GM12864 (cell line): ENCODE measurements at places on chromosomes 1 and 21.

DNA sequence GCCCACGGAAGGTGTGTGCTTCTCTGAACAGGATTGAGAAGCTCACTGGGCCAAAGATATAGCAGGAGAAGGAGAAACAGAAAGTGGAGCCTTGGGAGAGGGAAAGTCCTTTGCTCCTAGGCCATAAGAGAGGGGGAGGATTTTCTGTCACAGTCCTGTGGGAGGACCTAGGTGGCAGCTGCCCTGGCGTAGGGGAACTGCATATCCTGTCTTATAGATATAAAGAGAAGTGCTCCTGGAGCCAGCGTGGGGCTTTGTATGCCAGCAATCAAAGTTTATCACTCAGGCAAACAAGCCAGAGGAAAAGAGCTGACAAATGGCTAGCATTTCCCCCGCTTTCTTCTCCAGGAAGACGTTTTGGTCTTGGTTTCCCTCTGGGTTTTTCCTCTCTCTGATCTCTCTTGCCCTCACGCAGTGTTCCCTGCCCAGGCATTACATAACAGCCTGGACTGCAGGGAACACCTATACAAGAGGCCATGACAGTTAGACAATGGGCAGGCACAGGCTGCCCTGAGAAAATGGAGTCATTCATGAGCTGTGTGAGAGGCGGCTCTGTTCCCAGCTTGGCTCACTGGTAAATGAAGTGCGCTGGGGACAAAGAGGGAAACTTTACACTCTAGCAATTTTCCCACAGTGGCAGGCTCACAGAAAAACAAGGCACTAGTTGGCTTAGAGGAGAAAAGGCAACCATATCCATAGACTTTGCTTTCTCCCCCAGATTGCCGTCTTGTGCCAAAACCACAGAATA lies 52.5 kb upstream of the ZNF648 start:
- DNase-seq, result no peak

DNA sequence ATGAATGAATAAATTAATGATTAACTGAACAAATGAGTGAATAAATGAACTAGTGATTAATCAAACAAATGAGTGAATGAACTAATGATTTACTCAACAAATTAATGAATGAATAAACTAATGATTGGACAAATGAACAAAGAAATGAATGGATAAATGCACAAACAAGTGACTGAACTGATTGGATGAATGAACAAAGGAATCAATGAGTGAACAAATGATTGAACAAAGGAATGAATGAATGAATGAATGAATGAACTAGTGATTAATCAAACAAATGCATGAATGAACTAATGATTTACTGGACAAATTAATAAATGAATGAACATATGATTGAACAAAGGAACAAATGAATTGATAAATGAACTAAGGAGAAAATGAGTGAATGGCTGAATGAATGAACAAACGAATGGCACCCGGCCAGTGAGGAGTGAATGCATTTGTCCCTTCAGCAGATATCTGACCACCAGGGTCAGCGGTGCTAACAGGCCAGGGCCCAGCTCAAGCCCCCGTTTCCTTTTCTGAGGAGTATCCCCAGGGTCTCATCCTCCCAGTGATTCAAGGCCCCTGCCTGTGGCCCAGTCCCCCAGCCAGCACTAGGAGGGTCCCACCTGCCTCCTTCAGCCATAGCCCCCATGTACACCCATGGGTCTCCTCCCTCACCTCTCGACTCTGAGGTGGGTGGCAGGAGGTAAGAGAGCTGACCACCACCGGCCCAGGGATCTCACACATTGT lies 49.9 kb downstream of the WNT9A start:
- no peak for DNase-seq

DNA sequence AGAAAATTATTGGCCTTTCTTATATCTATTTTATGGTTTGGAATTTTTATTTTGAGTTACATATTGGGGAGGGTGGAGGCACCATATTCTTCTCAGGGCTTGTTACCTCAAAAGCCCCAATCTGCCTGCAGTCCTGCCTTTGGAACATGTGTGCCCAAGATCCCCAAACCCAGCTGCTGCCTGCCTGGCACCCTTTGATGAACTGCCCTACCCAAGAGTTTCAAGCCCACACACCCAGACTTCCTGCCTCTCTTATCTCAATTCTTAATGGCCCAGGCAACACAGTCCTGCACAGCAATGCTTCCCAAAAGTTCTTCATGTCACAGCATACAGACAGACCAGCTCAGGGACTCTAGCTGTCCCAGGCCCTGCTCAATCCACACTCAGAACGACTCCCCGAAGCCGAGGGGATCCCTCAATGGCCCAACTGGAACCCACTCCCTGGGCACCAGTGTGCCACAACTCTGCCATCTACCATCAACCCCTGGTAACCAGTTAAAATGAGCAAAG lies 19.2 kb downstream of the OLFML2B start:
- no peak for DNase-seq

- no peak for DNase-seq
Measured at GRCh38 chr1:41883507-41883906, 35.2 kb downstream of the HIVEP3 start.

- no peak for DNase-seq
Measured at GRCh38 chr1:235622936-235623779, 26.4 kb downstream of the GNG4 start.

GRCh38 chr1:29303201-29304024 lies 67.1 kb downstream of the PTPRU start:
- no peak for DNase-seq

- no peak for DNase-seq
Measured at GRCh38 chr21:33908760-33909159, 6.8 kb downstream of the ATP5PO start.

DNA sequence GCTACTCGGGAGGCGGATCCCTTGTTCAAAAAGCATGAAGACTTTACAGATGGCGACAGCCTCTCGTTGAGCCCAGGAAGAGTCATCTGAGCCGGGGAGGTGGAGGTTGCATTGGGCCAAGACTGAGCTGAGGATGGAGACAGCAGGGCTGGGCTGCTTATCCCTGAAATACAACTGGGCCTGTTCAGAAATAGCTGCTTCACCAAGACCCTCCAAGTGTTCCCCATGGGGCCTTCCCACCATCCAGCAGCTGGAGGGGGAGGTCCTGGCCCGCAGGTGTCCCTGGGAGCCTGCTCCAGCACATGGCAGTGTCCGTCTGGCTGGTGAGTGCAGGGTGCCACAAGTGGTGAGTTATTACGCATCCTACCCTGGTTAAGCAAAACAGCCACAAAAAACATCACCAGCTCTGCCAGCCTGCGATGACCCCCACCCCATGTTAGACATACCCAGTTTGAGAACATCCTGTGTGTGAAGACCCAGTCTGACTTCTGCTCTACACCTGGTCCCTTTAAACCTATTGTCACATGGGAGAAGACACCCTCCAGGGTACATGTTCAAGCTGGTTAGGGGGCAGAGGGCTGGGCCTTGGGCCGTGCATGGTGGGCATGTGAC lies 93.1 kb upstream of the TMPRSS2 start:
- DNase-seq, result no peak

- no peak for DNase-seq
Measured at GRCh38 chr1:226111883-226112261, 49.4 kb downstream of the H3-3A start.

GRCh38 chr1:244974106-244974505 lies 109.8 kb upstream of the HNRNPU start:
- DNase-seq, result no peak

DNA sequence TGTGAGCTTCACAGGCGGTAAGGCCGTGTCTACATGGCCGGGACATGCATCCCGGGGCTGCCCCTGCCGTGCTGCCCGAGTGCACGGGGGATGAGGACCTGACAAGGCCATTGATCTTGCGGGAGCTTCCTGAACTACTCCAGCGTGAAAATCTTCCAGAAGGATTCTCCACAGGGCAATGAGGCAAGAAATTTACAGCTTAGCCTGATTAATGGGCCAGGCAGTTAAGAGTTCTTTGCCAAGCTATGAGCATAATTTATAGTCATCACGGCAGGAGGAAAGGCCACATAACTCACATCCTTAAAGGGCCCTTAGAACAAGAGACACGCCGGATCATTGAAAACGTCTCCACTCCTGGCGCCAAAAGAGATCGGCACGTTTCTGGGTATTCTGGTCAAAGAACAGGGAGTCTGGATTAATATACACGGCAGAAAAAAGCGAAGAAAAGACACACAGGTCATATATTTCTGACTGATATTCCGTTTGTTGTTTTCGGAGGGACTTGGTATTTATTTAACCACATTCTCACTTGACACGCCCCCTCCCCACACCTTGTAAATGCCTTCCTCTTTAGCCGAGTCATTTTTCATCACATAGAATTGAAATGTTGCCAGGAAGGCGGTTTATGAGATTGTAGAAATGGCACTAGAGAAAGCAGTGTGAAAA lies 180.5 kb downstream of the DYRK1A start:
- no peak for DNase-seq

GRCh38 chr1:13700521-13701270 lies 708 bp downstream of the PRDM2 start:
- DNase-seq, result no peak

DNA sequence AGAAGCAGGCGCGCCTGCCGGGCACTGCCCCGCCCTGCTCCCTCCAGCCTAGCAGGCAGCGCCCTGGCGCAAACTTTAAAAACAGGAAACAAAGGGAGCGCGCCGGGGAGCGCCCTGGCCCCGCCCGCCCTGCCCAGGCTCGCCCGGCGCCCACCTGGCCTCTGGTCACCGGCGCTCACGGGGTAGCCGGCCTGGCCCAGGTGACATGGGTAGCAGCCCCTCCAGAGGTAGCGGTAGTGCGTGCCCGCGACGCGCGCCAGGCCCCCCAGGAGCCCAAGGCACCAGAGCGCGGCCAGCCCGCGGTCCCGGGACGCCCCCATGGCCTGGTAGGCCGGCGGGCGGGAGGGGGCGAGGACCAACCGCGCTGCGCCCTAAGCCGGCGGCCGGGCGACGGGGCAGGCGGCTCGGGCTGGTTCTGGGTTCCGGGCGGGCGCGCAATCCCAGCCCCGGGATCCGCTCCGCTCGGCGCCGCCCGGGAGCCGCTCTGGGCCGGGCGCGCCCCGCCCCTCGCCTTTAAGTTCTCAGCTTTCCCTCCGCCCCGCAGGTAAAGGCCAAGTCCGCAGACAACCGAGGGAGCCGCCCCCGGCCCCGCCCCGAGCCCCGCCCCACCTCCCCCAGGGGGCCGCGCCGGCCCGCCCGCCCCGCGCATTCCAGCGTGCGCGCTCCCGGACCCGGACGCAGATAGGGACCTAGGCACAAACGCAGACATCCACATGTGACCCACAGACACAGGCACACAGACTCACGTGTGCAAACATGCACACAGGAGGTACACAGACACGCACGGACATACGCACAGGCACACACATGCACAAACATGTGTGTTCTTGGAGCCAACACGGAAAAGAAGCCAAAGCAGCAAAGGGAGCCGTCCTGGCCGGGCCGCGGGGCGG lies 76.7 kb downstream of the ARHGEF16 start:
- no peak for DNase-seq

DNA sequence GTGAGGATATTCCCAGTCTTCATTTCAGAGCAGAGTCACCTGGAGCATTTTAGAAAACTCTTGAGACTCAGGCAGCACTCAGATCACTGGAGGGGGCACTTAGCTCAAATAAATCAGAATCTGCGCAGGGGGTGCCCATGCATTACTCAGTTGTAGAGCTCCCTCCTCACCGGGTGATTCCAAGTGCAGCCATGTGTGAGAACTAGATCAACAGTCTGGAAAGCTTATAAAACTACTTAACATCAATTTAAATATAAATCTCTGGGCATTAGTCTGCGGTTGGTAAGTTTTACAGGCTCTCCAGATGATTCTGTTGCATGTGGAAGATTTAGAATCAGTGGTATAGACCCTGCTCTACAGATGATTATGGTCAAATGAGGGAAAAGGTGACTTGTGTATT lies 128.6 kb downstream of the ST6GALNAC3 start:
- DNase-seq, result no peak

GRCh38 chr1:86788300-86789206 lies 84.2 kb downstream of the SH3GLB1 start:
- DNase-seq, result no peak

DNA sequence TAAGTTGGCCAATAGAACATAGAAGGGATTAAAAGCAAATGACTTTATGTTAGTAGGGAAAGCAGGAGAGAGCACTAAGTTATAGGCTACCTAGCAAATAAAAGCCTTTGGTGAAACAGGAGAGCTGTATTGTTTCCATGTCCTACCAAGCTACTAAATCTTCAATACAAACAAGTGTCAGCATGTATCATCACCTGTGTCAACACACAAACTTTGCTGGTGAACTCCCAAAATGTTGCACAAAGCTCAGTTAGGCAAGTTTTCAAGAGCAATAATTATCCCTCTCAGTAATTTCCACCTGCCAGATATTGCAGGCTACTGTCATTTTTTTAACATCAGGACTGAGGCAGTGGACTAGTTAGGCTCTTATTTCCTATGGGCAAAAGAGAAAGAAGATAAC lies 77.7 kb upstream of the ADAM30 start:
- no peak for DNase-seq

- no peak for DNase-seq
Measured at GRCh38 chr1:68197891-68198290, 34.4 kb downstream of the WLS start.

- no peak for DNase-seq
Measured at GRCh38 chr1:23198373-23198772, 18.9 kb downstream of the HTR1D start.

DNA sequence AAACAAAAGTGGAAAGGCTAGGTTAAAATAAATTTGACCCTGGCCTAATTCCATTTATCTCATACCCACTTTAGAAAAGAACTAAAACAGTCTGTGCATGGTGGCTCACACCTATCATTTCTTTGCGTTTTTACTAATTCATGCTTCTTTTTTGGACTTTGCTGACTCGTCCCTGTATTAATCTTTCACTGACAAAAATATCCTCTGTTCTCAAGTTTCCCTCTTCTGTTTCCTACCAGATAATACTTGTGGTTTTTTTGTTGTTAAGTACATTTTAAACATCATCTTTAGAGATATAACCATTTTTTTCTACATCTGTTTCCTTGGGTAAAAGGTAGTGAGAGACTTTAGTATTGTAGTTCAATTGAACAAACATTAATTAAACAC lies 11.5 kb downstream of the CNST start:
- DNase-seq, result no peak

DNA sequence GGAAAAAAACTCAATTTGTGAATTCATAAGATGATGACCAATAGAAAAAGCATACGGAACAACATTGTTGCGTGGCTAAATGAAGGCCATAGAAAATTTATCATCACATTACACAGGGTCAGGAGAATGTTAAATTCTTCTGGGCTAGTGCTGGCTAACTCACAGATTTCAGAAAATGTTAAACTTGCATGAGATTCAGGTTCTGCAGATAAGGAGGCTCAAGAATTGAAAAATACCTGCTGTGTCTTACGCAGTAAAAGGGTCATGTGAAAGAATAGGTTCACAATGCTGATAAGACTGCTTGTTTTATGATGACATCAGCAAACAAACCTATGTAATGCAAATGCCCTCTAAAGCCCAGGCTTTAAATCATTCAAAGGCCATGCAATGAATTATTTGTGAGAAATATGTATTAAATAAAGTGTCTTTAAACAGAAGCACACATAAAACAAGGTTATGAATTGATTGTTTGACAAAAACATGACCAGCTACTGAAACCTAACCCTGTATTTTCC lies 378.8 kb downstream of the USP25 start:
- no peak for DNase-seq
